CD4-positive, alpha-beta T cell treated with Interleukin-6 for 4 hours (primary cell): ENCODE measurements at places on chromosomes 13 and 19.

DNA sequence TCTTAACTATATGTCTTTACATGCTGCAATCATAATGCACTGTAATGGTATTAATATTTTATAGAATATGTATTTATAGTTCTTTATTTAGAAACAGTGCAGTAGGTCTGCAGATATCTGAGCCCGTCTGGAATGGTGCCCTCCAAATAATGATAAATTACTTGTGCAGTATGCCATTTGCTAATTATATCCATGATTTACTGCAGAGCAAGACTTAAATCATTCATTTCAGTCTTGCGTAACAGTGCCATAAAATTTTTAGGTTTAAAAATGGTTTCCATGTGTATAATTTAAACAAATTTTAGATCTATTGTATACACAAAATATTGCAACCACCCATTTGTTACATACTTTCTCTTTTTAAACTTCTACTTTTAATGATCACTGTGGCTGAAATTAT lies 175.1 kb downstream of the ZNF536 start:
- DNase-seq: no peak

GRCh38 chr19:13057147-13057572 lies 45.5 kb downstream of the LYL1 start:
- DNase-seq: no peak

DNA sequence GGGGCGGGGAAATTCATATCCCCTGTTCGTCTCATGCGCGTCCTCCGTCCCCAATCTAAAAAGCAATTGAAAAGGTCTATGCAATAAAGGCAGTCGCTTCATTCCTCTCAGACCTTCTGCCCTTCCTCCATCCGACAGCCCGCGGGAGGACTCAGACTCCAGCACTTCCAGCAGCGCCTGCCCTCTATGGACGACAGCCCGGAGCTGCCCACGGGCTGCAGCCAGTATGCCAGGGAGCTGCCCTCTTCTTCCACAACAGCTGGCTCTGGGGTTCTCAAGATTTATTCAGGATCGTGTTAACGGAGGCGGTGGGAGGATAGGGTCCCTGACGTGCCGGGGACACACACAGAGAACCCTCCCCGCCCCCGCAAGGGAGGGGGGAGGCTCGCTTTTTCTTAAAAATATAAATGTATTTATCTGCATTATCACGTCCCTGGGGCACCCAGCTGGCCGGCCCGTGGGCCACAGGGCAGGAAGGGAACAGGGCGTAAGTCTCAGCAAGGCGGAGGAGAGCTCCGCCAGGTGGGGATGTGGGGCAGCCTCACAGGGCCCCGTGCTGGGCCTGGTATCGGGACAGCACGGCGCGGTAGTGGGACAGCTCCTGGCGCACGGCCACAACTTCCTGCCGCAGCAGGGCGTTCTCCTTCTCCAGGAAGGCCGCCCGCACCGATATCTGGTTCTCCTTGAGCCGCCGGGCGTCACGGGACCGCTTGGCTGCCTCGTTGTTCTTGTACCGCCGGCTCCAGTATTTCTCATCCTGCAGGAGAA lies 6.7 kb downstream of the DBP start:
- no peak for DNase-seq

DNA sequence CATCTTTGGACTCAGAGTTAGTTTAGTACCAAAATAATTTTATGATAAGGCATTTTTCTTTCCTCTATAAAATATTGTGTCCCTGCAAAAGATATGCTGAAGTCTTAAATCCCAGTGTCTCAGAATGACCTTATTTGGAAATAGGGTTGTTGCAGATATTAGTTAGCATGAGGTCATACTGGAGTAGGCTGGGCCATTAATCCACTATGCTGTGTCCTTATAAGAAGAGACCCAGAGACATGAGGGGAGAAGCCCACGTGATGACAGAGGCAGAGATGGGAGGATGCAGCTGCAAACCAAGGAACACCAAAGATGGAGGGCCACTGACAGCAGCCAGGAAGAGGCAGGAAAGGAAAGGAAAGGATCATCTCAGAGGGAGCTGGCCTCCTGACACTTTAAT lies 6.4 kb downstream of the POGLUT2 start:
- DNase-seq: no peak

GRCh38 chr19:11164879-11165406 lies 9.4 kb upstream of the SPC24 start:
- DNase-seq: no peak

DNA sequence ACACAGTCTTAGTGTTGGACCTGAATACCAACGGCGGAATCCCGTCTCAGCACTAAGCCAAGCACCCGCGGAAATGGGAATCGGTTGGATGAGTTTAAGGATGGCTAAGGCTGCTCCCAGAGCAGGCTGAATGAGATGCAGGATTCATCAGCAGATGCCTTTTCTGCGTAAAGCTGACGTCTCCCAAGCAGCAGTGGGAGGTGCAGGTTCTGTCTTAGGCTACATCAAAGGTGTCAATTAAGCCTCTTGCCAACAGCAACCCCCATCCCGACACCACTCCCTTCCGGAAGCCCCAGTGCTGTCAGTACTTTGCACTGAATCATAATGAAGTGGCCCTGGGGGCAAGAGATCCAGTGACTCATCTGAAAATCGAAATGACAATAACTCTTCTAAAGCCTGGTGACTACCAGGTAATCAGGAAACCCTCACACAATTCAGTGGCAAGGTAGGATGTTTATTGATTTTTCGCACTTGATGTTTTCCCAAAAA lies 275.6 kb downstream of the DCLK1 start:
- DNase-seq: no peak

DNA sequence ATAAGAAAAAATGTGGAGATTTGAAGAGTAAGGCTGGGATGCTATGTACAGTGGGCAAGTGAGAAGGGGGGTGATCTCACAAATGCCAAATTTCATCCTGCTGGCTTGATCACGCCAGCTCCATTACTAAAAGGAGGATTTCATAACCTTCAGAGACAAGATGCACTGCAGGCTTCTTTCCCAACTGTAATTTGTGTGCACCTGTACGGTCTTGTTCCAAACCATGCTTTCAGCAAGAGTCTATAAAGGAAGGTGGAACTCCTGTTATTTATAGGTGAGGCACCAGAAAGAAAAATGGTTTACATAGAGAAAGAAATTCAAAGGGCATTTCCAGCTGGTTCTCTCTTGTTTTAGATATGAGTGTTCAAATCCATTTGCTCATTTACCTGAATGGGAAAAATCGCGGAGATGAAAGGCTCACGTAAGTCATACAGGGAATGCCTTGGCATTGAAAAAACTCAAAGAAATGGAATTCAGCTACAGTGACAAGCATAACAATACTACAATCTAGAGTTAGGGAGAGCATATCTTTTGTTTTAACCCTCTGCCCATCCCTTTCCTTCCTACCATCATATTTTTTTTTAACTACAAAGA lies 13.3 kb downstream of the EFNB2 start:
- DNase-seq: no peak

DNA sequence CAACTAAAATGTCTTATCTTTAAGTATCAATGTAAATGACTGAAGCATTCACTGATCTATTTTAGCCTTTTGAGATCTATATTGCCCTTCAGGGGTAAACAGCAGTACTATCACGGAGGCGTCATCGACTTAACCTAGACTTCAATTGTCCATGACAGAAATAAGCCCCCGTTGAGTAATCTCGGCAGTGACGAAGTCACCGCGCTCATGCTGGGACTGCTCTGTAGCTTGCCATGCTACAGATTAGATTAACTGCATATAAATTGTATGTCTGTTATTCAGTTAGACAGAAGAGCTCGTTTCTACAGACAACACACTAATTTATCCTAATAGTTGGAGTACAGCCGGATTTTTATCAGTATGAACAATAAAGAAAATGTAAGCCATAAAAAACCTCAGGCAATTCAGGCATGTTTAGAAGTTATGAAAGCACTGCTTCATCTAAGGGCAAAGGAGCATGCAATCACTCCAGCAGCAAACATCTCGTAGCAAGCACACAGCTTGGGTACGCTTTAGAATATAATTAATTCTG lies 56.6 kb downstream of the TUBGCP3 start:
- no peak for DNase-seq

DNA sequence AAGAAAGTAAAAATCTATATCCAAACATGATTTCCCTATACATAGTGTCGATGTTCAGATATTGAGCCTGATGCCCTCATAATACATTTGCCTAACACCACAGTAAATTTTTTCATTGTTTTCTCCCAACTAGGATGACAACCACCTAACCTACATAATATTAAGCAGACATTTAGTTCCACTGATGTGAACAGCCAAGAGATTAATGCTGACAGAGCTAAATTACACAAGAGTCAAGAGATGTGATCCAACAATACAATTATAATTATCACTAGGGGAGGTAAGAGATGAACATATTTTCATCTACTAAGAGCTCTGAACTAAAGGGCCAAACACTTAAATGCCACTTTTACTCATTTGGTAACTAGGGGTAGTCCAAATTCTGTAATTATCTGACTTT lies 145.9 kb downstream of the DACH1 start:
- no peak for DNase-seq

DNA sequence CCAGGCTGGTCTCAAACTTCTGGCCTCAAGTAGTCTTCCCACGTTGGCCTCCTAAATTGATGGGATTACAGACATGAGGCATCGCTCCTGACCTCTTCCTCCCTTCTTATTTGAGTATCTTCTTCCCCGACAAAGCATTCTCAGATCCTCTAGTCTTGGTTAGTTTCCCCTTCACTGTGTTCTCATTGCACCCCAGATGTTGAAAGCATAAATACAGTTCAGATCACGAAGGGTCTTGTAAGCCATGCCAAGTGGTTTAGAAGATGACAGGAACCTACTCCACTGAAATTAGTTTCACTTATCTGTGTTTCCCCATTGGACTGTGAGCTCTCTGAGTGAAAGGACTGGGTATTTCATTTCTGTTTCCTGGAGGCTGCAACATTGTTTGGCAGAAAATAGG lies 100.7 kb downstream of the DGKH start:
- DNase-seq: no peak

DNA sequence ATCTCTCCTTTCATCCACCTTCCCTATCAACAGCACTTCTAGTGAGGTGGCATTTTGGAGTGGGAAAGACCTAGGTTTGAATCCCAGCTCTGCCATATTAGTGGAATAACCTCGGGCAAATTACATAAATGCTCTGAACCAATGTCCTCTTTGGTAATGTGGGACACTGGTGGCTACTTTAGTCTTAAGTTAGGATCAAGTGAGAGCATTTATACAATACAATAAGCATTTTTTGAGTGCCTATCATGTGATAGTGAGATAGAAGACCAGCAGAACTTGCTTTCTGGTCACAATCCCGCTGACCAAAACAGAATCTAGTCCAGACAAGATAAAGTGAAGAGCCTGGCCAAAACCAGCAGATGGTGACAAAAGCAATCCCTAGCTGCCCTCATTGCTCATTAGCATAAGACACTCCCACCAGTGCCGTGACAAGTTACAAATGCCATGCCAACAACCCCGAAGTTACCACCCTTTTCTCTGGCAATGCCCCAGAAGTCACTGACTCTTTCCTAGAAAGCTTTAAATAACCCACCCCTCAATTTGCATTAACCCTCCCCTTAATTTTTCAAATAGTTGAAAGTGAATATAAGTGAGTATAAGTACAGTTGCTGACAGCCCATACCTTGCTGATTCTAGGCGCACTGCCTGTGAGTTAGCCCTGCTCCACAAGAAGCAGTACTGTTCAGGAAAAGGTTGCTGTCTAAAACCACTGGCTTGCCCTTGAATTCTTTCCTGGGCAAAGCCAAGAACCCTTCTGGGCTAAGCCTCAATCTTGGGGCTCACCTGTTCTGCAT lies 28.9 kb upstream of the KPNA3 start:
- DNase-seq: no peak

DNA sequence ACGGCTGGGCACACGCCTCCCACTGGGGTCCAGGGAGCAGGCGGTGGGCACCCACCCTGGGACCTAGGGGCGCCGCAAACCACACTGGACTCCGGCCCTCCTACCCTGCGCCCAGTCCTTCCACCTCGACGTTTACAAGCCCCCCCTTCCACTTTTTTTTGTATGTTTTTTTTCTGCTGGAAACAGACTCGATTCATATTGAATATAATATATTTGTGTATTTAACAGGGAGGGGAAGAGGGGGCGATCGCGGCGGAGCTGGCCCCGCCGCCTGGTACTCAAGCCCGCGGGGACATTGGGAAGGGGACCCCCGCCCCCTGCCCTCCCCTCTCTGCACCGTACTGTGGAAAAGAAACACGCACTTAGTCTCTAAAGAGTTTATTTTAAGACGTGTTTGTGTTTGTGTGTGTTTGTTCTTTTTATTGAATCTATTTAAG lies 1.6 kb downstream of the JUNB start:
- no peak for DNase-seq

GRCh38 chr19:43504426-43505185 lies at the start of gene PHLDB3:
Gene PHLDB3 (minus strand): TSS chr19:43504746. CDS start chr19:43504118, 628 bp downstream.
- DNase-seq: peak; percentile 67

DNA sequence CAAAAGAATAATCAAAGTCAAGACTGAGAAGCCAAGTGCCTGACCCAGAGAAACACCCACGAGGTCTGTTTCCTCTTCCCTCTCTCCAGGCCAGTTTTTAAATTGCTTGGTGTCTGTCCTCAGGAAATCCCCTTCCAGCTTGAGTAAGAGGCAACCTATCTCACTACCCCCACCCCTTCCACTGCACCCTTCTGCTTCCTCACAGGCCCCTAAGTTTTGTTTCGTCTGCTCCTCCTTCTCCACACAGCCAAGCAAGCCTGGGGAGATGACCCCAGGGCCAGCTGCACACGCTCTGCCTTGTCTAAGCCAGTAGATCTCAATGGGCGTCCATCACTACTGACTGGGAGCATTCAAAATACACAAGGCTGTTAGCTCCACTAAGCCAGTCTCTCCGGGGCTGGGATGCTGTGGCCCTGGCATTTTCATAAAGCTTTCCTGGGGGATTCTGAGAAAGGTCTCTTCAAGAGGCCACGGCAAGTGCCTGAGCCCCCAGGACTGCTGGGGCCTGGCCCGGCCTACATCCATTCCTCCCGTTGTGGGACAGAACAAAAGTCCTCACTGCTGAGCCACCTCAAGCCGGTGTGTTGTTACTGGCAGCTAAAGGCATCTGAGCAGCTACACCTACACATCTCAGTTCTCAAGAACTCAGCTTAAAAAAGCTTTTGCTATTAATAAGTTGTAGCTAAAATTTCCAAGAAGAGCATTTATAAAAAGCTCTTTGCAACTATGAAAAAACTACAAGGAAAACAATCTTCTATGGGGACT lies 14.9 kb upstream of the IL4I1 start:
- no peak for DNase-seq

GRCh38 chr19:30276011-30276882 lies 95.9 kb upstream of the ZNF536 start:
- no peak for DNase-seq

- DNase-seq: no peak
These were observed 22.8 kb upstream of the CEBPG start for GRCh38 chr19:33350538-33351309.
